Activated CD4-positive, alpha-beta T cell treated with anti-CD3 and anti-CD28 coated beads for 36 hours (primary cell): ENCODE measurements at places on chromosomes 16 and 17. TPM values are rescaled to one million over a fixed set of nuclear protein-coding genes. Genes with fewer than 3 reads are reported as not detected.

The ABCC12 gene
- not detected for total RNA-seq

The PDILT gene
- total RNA-seq, result not detected

GRCh38 chr17:70405492-70406220, 236.3 kb downstream of the KCNJ2 start:
- no peak for DNase-seq

GRCh38 chr16:86069736-86070298, 170.9 kb downstream of the IRF8 start:
- DNase-seq, result no peak

DNA sequence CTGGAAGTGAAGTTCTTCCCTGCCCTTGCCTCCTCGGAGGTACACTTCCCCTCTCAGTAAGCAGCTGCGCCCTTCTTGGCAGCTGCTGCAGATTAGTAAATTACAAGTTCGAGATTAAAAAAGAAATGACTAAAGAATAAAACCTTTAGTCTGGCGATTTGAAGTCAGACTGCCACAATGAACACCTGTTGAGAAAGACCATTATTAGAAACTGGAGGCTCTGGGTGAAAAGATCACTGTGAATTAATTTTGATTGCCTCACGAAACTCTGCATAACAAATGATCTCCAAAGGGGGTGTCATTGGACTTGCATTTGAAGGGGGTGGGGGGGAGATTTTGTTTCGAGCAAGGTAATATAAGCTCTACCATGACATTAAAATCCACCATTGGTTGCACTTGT, 39.3 kb downstream of the SALL1 start:
- DNase-seq, result no peak

- DNase-seq, result no peak
Measured at GRCh38 chr16:6892966-6893365, 439.7 kb upstream of the RBFOX1 start.

DNA sequence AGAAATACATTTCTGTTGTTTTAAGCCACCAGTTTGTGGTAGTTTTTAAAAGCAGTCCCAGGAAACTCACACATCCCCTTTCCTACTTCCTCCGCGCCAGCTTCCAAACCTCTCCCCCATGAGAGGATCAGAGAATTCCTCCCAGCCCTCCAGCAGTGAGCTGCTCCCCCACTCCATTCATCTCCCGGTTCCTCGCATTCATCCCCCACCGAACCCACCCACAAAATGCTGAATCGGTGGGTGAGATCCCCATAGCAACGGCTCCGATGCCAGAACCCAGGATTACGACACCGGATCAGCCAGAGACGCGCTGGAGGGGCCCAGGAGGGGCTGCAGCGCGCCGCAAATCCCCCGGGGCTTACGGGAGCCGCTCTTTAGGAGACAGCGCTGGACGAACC, 251.4 kb upstream of the RPL38 start:
- DNase-seq, result no peak

DNA sequence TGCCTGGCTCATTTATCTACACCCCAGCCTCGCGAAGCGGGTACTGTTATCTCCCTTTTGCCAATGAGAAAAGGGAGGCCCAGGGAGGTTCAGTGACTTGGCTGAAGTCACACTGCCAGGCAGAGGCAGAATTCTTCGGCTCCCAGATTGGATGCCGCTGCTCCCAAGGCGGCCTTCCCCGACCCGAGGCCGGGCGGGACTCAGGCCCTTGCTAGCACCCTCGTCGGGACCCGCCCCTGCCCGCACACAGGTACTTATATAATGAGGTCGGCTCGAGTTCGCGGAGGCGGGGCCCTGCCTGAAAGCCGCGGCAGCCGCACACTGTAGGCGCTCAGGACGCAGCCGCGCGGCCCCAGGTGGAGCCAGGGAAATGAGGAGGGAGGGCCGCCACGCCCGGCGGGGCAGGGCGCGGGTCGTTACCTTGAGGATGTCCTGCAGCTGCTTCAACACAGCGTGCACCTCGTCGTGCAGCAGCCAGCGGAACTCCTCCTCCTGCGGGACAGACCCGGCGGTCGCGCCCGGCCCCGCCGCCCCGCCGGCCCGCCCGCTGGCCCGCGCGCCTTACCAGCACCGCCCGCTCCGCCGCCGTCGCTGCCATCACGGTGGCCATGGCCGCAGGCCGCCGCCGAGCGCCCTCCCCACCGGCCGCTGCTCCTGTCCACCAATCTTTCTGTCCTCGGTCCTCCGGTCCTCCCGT, at the start of gene ROGDI:
TSS of gene ROGDI (minus strand) at position 672 of the 697 bp plus-strand sequence. CDS start at position 610, 62 bp downstream.
- DNase-seq, result peak; percentile 84
